Activated CD4-positive, alpha-beta T cell treated with anti-CD3 and anti-CD28 coated beads for 36 hours (primary cell): ENCODE measurements at places on chromosomes 16 and 17. TPM values are rescaled to one million over a fixed set of nuclear protein-coding genes. Genes with fewer than 3 reads are reported as not detected.

DNA sequence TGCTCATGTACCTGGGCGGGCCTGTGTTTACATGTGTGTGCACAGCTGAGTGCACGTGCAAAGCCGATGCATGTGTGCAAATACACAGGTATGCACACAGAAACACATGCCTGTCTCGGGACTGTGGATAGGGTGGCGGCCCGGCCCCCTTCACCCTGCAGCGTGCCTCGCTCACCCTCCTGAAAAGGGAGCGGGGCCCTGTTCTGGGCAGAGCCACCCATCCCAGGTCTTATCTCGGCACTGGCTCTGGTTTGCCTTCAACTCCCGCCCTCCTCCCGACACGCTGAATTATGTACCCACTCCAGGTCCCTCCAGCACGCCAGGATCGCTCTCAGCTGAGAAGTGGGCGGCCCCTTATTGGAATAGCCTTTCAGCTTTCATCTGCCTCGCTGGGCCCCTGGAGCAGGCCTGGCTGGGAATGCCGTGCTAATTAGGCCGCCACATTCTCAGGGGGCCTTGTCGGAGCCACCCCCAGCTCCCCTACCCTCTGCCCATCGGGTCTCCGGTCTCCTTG is 77.8 kb downstream of the RTN4RL1 start:
- no peaks in the 10 kb centered on the region for H3K27me3 ChIP-seq
- H3K4me1 ChIP-seq: no peaks in the 10 kb centered on the region
- no peak overlapping the region for H3K27ac ChIP-seq
- no peak for DNase-seq
- H3K36me3 ChIP-seq: no peaks in the 10 kb centered on the region
- H3K4me3 ChIP-seq: no peak overlapping the region

GRCh38 chr17:55163408-55163807 is 101.4 kb upstream of the HLF start:
- H3K27me3 ChIP-seq: no peaks in the 10 kb centered on the region
- no peak overlapping the region for H3K4me3 ChIP-seq
- H3K4me1 ChIP-seq: no peaks in the 10 kb centered on the region
- no peak for DNase-seq
- no peak overlapping the region for H3K27ac ChIP-seq

DNA sequence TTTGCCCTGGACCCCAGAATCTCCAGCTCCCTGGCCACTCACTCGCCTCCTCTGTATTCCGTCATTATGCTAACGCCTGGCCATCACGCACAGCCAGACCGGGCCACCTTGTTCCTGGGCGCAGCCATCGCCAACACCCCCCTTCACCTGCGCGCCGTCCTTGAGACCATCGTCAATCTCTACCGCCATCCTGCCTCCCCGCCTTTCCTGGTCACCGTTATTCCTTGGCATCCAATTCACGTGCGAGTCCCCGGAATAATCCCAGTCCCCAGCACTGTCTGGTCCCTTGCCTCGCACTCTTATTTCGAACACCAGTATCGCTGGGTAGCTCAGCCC is 541 bp downstream of the VKORC1 start:
- H3K4me1 ChIP-seq: peaks cover 25% of the 10 kb centered on the region
- H3K27ac ChIP-seq: peak overlapping the region; percentile 89
- H3K27me3 ChIP-seq: no peaks in the 10 kb centered on the region
- H3K36me3 ChIP-seq: peaks cover 21% of the 10 kb centered on the region
- no peak for DNase-seq

COPRS gene
- 35.0 TPM for total RNA-seq
